ENCODE measurements at places on chromosomes 5 and 9. TPM values are rescaled to one million over a fixed set of nuclear protein-coding genes. Genes with fewer than 3 reads are reported as not detected.
A peak's percentile ranks its signal among the peaks of the same experiment; 100 is the strongest.

DNA sequence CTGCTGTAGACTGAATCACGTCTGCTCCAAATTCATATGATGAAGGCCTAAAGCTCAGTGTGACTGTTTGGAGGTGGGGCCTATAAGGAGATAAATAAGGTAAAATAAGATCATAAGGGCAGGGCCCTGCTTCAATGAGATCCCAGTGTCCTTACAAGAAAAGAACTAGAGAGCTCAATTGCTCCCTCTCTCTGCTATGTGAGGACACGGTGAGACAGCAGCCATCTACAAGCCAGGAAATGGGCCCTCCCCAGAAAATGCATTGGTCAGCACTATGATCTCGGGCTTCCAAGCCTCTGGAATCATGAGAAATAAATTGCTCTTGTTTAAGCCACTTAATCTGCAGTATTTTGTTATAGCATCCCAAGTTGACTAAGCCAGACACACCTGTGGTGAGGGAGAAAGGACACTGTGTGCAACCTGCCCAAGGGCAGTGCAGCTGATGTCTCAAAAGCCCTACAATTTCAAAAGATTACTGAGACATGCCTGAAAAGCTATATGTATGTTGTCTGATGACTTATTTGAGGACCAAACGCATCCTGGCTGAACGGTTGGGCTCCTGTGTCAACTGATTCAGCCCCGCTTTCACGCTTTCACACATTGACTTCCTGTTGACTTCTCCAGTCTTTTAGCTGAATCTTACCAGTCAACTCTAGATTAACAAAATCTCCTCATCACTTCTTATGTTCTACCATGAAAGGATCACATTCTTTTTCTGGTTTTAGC, 13.2 kb downstream of the GZMK start:
- H3K36me3 ChIP-seq = no peaks in the 10 kb centered on the region
- no peaks in the 10 kb centered on the region for H3K4me1 ChIP-seq
- H3K4me3 ChIP-seq = no peak overlapping the region
- DNase-seq = peak; percentile 13

- no peaks in the 10 kb centered on the region for H3K36me3 ChIP-seq
- H3K4me3 ChIP-seq = no peak overlapping the region
- no peaks in the 10 kb centered on the region for H3K27me3 ChIP-seq
- no peaks in the 10 kb centered on the region for H3K4me1 ChIP-seq
Measured at GRCh38 chr5:76379855-76380254, 23.2 kb upstream of the IQGAP2 start.

DNA sequence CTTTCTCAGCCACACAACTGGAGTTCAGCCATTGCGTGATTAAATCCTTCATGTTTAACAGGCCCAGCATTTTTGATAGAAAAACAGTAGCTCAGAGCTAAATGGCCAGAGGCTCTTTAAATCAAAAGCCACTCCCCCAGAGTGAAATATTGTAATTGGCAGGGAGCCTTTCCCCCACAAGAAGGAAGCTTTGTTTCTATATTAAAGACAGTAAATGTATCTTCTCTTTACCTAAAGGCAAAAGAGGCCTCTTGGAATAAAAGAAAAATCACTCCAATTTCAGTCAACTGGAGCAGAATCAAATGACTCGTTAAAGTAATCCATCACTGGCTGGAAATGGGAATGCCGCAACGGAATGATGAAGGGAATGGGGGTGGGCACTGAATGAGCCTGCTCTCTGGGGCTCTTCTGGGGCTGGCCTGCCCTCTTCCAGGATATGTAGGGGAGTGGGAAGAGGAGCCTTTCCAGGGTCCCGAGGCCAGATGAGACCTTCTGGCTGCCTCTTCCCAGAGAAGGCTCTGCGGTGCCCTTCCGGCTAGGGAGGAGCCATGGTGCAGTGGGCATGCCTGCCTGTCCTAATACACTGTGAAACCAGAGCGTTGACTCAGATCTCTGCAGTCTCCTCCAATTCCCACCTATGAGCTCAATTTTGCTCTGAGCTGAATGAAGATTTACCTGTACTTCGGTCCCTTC, 45.2 kb downstream of the ANKDD1B start:
- H3K4me1 ChIP-seq = peaks cover 4% of the 10 kb centered on the region
- peak; percentile 59 for DNase-seq
- H3K36me3 ChIP-seq = no peaks in the 10 kb centered on the region
- peak overlapping the region; percentile 43 for H3K4me3 ChIP-seq

DNA sequence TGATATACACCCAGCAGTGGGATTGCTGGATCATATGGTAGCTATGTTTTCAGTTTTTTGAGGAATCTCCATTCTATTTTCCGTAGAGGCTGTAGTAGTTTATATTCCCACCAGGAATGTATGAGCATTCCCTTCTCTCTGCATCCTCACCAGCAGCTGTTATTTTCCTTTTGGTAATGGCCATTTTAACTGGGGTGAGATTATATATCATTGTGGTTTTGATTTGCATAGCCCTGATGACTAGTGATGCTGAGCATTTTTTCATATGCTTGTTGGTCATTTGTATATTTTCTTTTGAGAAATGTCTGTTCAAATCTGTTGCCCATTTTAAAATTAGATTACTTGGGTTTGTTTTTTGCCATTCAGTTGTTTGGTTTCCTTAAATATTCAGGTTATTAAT, 11.2 kb upstream of the PPIC start:
- no peak overlapping the region for H3K4me3 ChIP-seq
- DNase-seq = no peak
- no peaks in the 10 kb centered on the region for H3K36me3 ChIP-seq
- peaks cover 3% of the 10 kb centered on the region for H3K27me3 ChIP-seq
- H3K4me1 ChIP-seq = no peaks in the 10 kb centered on the region
- H3K27ac ChIP-seq = no peak overlapping the region

GRCh38 chr9:88251903-88252302, 113.6 kb upstream of the SPATA31C2 start:
- no peak for DNase-seq
- H3K27ac ChIP-seq = no peak overlapping the region
- H3K4me3 ChIP-seq = no peak overlapping the region
- H3K36me3 ChIP-seq = no peaks in the 10 kb centered on the region
- no peaks in the 10 kb centered on the region for H3K27me3 ChIP-seq
- peaks cover under 1% of the 10 kb centered on the region for H3K4me1 ChIP-seq

DNA sequence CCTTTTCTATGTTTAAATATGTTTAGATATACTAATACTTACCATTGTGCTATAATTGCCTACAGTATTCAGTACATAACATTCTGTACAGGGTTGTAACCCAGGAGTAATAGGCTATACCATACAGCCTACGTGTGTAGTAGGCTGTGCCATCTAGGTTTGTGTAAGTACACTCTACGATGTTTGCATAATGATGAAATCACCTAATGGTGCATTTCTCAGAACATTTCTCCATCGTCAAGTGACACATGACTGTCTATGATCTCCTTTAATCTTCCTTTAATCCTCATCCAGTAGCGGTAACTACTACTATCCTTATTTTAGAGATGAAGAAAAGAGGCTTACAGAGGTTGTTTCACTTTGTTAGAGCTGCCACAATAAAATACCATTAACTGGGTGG, 369.2 kb downstream of the PLK2 start:
- H3K27ac ChIP-seq = no peak overlapping the region
- H3K4me1 ChIP-seq = no peaks in the 10 kb centered on the region
- no peaks in the 10 kb centered on the region for H3K27me3 ChIP-seq

- H3K4me1 ChIP-seq = peaks cover 27% of the 10 kb centered on the region
- H3K27me3 ChIP-seq = no peaks in the 10 kb centered on the region
- no peak overlapping the region for H3K27ac ChIP-seq
- no peak overlapping the region for H3K4me3 ChIP-seq
Measured at GRCh38 chr9:133861692-133862091, 123.5 kb upstream of the SARDH start.

DNA sequence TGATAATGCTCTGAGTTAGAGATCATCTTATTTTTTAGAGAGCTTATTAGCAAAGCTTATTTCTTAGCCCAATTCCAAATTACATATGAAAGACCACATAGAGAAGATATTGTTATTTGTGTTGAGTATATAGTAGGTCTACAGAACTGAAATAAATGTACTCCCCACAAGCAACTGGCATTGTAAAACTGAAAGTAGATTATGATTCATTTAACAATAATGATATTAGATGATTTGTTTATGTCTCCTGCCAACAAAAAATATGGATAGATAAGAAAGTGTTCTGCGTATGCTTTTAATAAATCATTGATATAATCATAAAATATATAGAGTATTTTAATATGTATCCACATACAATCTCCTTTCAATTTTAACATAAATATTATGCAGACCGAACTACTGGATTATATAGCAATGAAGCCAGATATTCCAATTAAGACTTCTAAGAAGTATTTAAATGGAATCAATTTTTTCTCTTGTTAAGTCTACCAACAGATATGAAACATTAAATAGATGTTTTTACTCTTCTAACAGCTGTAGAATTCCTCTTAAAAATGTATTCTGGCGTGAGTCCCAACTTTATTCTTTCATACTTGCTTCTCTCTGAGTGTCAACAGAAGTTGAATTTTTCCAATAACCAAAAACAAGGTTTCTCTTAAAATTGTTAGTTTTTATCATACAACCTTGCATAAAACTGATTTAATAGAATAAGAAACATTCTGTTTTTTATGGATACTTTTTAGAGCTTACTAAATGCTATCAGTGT, 15.6 kb upstream of the DAB2 start:
- peak; percentile 74 for DNase-seq
- no peaks in the 10 kb centered on the region for H3K27me3 ChIP-seq
- no peaks in the 10 kb centered on the region for H3K36me3 ChIP-seq
- no peaks in the 10 kb centered on the region for H3K4me1 ChIP-seq
- H3K4me3 ChIP-seq = no peak overlapping the region
- H3K27ac ChIP-seq = peak overlapping the region; percentile 45

- no peaks in the 10 kb centered on the region for H3K4me1 ChIP-seq
- H3K36me3 ChIP-seq = no peaks in the 10 kb centered on the region
- no peak for DNase-seq
- no peak overlapping the region for H3K4me3 ChIP-seq
- H3K27ac ChIP-seq = no peak overlapping the region
Measured at GRCh38 chr5:1748845-1749244, 50.8 kb downstream of the MRPL36 start.

DNA sequence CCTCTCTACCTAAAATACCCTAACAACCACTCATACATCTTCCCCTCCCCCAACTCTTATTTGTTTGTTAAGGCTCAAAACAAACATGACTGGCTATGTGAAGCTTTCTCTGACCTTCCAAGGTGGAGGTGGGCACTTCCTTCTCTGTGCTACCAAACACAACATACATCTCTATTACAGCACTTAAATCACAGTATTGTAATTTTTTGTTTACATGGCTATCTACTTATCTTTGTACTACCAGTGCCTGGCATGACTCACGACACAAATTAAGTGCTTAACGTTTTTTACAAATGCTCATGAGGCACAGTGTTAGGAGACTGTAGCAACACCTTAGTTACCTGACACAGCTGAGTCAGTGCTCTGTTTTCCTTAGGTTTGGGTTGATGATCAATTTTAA, 18.6 kb downstream of the HOMER1 start:
- no peak for DNase-seq
- no peaks in the 10 kb centered on the region for H3K36me3 ChIP-seq
- H3K27me3 ChIP-seq = no peaks in the 10 kb centered on the region

DNA sequence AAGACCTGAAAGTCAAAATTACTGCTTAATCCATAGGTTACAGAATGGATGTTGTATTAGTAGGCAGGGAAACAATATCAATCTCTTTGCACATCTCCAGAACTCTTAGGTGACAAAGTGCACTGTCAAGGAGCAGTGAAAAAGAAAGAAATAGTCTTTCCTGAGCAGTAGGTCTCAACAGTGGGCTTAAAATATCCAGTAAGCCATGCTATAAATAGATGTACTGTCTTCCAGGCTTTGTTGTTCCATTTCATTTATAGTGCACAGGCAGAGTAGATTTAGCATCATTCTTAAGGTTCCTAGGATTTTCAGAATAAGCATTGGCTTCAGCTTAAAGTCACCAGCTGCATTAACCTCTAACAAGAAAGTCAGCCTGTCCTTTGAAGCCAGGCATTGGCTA, 50.7 kb downstream of the SSBP2 start:
- H3K4me3 ChIP-seq = no peak overlapping the region
- peaks cover 2% of the 10 kb centered on the region for H3K36me3 ChIP-seq
- DNase-seq = no peak
- H3K4me1 ChIP-seq = no peaks in the 10 kb centered on the region
- no peaks in the 10 kb centered on the region for H3K27me3 ChIP-seq
- H3K27ac ChIP-seq = no peak overlapping the region

DNA sequence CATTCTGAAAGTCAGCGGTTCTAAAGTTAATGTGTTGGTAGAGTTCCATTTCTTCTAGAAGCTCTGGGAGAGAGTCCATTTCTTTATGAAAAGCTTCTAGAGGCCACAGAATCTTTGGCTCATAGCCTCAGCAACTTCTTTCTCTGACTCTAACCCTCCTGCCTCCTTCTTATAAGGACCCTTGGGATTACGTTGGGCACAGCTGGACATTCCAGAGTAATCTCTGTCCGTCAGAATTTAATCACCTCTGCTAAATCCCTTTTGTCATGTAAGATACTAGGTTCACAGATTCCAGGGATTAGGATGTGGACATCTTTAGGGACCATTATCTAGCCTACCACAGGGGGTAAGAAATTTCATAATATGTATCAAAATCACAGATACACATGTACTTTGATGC, 22.6 kb upstream of the ANKDD1B start:
- peak; percentile 33 for DNase-seq
- no peak overlapping the region for H3K4me3 ChIP-seq
- no peak overlapping the region for H3K27ac ChIP-seq
- peaks cover 10% of the 10 kb centered on the region for H3K36me3 ChIP-seq
- H3K27me3 ChIP-seq = no peaks in the 10 kb centered on the region

The HK3 gene
- polyA plus RNA-seq = 1.5 TPM

The NTRK2 gene
- 36.8 TPM for polyA plus RNA-seq

The SLC46A2 gene
- 0.15 TPM for polyA plus RNA-seq

The ADAMTS16 gene
- polyA plus RNA-seq = 9.8 TPM

The ROPN1L gene
- 0.24 TPM for polyA plus RNA-seq

The TEX48 gene
- not detected for polyA plus RNA-seq
